ENCODE measurements at places on chromosomes 7 and 10. TPM values are rescaled to one million over a fixed set of nuclear protein-coding genes. Genes with fewer than 3 reads are reported as not detected.

DNA sequence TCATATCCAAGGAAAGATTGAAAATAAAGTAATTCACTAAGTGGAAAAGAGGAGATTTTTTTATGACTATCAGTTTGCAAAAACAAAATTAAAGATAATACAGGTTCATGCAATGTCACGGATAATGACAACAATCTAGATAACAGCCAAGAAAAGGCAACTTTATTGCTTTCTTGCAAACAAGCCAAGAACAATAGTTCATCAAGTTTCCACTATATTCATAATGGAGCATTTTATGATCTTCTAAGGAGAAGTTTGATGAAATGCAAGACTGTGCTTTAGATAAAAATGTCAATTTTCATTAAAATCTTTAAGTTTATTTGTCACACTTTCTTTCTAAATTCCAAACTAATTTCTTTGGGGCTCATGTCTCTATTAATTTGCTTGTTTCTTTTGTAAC lies 53.9 kb upstream of the NRP1 start:
- DNase-seq: no peak

GRCh38 chr7:52547308-52547910 lies 488.0 kb upstream of the POM121L12 start:
- DNase-seq: no peak

DNA sequence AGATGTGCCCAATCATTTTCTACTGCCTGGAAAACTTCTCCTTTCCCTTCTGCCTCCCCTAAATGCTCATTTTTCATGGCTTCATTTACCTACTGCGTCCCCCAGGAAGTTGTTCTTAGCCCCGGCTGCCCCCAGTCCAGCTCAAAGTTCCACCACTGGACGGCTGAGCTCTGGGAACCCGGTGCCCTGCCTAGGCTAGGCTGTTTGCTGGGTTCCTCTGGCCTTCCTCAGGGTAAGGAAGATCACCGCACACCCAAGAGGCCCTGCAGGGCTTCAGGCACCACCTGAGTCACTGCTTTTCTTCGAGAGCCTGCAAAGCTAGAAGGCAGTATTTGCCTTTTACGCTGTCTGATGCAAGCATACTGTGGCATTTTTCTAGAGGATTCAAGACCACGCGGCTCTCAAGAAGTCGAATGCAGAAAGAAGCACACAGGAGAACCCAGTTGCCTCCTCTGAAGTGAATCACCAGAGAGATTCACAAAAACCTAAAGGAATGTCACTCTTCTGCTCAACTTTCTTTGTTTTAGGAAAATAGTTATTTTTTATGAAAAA lies 46.7 kb upstream of the ZMIZ1 start:
- DNase-seq: no peak

DNA sequence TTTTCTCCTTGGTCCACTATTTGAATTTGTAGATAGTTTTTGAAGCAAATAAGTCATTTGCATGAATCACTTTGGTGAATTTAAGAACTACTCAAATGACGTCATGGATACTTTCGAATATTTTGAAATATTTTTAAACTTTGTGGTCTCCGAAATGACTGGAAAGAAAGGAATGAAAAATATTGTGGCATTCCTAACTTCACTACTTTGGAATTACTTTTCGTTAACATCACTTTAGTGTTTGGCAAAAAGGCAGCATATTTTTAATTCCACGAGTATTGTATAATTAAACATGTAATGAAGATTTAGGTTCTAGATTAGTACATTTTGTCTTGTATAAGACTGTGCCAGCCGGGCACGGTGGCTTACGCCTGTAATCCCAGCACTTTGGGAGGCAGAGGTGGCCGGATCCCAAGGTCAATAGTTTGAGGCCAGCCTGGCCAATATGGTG lies 35.3 kb upstream of the ZRANB1 start:
- peak; percentile 45 for DNase-seq

DNA sequence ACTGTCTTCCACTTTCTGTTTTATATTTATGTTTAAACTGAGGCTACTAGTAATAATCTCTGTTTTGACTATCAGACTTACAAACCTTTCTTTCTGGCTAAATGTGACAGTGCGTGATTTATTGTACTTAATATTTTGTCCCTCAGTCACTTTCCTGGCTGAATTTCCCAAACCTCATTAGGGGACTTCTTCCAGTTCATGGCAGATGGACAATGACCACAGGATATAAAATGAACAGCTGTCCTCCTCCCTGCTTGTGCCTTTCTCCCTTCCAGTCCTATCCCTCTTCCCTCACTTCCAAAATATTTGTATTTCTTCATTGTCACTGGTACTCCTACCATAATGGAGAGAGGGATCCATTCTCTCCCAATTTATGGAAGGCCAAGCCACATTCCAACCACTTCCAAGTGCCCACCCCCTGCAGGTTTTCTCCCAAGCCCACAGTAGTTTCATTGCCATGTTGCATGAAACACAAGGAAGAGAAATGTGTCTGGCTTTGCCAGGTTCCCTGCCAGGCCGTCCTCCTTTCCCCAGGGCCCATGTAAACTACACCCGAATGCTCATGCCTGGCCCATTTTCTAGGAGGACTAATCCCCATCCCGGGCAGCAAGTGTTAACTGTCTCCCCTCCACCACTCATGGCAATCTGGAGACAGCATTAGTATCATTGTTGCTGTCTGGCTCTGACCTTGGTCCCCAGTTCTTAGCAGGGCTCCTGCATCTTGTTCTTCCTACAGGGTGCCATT lies 269.5 kb upstream of the SLC26A5 start:
- DNase-seq: no peak

GRCh38 chr7:85186083-85186520 lies 754 bp downstream of the SEMA3D start:
- peak; percentile 41 for DNase-seq

DNA sequence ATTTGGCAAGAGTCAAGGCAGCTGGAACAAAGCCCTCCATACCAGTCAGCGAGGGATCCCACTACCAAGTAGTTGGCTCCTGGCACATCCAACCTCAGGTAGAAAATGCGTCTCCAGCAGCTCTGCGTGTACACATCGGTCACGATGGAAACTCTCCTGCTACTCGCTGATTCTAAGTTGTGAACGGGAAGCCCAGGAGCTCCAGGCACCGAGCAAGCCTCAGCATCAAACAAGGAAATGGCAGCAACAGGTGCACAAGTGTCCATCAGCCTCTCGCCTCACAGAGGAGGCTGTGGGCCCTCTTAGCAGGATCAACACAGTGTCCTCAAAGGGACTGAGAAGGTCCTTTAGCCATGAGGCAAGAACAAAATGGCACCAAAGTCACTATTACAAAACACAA lies 127.0 kb downstream of the TCERG1L start:
- DNase-seq: no peak

GRCh38 chr10:88793712-88794299 lies 8.7 kb upstream of the LIPM start:
- DNase-seq: peak; percentile 67

GRCh38 chr10:132654708-132655661 lies 117.4 kb downstream of the INPP5A start:
- DNase-seq: peak; percentile 46

- DNase-seq: no peak
These were observed 4.1 kb downstream of the ZNF777 start for GRCh38 chr7:149456506-149457421.

DNA sequence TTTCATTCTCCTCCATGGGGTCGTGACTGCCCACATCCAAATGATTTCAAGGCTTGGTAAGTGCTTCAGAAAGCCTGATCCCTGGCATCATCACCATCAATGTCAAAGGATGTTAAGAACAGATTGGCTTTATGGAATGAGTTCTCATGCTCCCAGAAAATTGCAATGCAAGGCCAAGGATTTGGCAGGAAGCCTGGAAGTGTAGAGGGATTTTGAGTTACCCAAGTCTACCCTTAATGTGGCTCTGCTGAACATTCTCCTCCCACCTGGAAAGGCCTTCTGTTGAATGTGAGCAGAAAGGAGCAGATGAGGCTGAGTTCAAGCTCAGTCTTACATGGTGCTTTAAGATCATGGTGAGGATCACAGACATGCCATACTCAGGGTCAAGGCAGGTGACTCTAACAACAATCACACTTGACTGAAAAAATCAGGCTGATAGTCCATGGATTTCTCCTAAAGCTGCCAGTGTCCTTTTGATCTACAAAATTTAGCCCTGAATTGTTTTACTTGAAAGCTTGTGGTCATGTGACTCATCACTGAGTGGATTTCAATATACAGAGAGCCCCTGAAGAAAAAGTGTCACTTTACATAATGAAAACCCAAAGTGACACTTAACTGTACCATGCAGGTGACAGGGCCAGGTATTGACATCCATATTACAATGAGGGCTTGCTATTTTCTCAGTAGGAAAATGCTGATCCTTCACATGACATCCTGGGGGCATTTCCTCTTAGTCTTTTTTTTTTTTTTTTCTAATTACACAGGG lies 111.1 kb upstream of the PDLIM1 start:
- no peak for DNase-seq

Gene HEPACAM2
- not detected for total RNA-seq

Gene MPP7
- 2.2 TPM for total RNA-seq

Gene HOXA1
- total RNA-seq: 1.2 TPM

Gene ZNF804B
- total RNA-seq: 0.17 TPM

Gene FFAR4
- not detected for total RNA-seq

Gene CACNB2
- total RNA-seq: 0.62 TPM

Gene CCL26
- 18.3 TPM for total RNA-seq

Gene ASB10
- not detected for total RNA-seq
